ENCODE measurements at places on chromosomes 16 and 17. TPM values are rescaled to one million over a fixed set of nuclear protein-coding genes. Genes with fewer than 3 reads are reported as not detected.

- DNase-seq: no peak
These were observed 255.2 kb downstream of the CNTNAP4 start for GRCh38 chr16:76532188-76532973.

GRCh38 chr17:67435122-67435521, 58.0 kb downstream of the PITPNC1 start:
- no peak for DNase-seq

- no peak for DNase-seq
These were observed 24.0 kb downstream of the RNF213 start for GRCh38 chr17:80284631-80285030.

TGFB1I1 gene
- 1.6 TPM for total RNA-seq

- peak; percentile 76 for DNase-seq
These were observed 11.4 kb downstream of the HLF start for GRCh38 chr17:55275894-55276804.

AIPL1 gene
- under 0.01 TPM for total RNA-seq

DNA sequence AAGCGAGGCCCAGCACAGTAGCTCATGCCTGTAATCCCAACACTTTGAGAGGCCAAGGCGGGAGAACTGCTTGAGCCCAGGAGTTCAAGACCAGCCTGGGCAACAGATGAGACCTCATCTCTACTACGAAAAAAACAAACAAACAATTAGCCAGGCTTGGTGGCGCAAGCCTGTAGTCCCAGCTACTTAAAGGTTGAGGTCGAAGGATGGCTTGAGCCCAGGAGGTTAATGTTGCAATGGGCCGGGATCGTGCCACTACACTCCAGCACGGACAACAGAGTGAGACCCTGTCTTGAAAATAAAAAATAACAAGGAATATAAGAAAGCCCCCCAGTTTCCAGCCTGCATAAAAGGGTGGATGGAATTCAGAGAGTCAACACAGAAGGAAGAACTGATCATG, 40.3 kb downstream of the ARHGAP17 start:
- DNase-seq: no peak

GRCh38 chr17:252456-252855, 71.0 kb upstream of the DOC2B start:
- DNase-seq: no peak

LRRC37A2 gene
- 3.7 TPM for total RNA-seq

- DNase-seq: no peak
These were observed 4.4 kb downstream of the LGALS9 start for GRCh38 chr17:27635275-27635823.

DNA sequence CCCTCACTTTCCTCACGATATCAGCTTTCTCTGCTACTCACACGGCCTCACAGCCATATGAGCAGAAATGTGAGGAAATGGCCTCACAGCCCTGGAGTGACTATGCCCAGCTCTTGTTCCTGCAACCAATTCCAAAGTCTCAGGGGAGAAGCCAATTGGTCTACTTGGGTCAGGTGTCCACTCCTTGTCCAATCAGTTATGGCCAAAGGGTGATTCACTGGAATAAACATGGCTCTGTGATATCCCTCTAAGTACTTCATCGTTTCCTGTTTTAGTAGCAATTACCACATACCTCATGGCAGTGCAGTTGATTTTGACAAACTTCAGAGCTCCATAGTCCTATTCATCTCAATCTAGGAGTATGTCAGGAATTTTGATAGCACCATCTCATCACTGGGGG, 195.4 kb downstream of the KATNIP start:
- no peak for DNase-seq
